IMR-90 (cell line): ENCODE measurements at places on chromosomes 6 and 20. TPM values are rescaled to one million over a fixed set of nuclear protein-coding genes. Genes with fewer than 3 reads are reported as not detected.

DNA sequence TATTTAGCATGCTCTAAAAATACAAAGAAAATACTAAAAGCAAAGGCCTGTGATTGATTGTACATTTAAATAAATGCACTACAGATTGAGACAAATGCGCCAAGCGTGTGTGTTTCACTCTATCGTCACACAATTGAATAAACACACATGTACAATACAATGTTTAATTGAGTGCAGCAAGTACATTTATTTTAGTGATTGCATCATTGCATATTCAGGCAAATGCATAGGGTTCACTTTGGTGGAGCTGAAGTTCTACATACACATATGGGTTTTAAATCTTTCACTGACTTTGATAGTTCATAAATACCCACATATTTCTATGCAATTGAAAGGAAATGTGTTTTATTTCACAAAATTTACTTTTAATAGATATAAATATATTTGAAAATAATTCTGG, 750.6 kb upstream of the MMS22L start:
- DNase-seq: no peak

GRCh38 chr6:125888989-125889656, 67.4 kb upstream of the HINT3 start:
- DNase-seq: peak; percentile 40

DNA sequence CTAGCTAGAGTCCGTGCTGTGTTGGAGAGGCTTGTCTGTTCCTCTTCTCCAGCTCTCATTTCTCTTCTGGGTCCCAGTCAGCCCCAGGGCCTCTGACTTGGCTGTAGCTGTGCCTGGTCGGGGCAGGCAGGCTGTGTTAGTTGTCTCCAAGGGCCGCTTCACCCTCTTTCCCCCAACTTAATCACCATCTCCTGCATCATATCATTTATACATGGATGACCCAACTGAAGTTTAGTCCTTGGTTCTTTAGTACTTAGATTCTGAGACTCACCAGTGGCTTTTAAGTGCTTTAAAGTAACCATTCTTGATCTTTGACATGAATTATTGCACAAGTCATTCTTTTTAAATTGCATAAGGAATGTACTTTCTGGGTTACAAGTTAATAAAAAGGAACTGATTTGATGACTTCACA, 127.3 kb downstream of the RTN4IP1 start:
- no peak for DNase-seq

- DNase-seq: no peak
These were observed 203.9 kb downstream of the TBXT start for GRCh38 chr6:165963750-165964149.

- no peak for DNase-seq
These were observed 617.0 kb upstream of the AGPAT4 start for GRCh38 chr6:161890832-161891297.

The SLC26A8 gene
- not detected in 2 replicates for total RNA-seq
